Ovary (tissue), 10 donors: ENCODE measurements at places on chromosomes 5 and 9. TPM values are rescaled to one million over a fixed set of nuclear protein-coding genes. Genes with fewer than 3 reads are reported as not detected.

GRCh38 chr5:92836855-92837755 is 743.9 kb downstream of the NR2F1-AS1 start:
- DNase-seq: no peak

Gene PCDHGA2
- 7.9 TPM for total RNA-seq

Gene CARD9
- 2.8 TPM for total RNA-seq

GRCh38 chr5:78328585-78329173 is 31.7 kb upstream of the SCAMP1 start:
- DNase-seq: no peak

DNA sequence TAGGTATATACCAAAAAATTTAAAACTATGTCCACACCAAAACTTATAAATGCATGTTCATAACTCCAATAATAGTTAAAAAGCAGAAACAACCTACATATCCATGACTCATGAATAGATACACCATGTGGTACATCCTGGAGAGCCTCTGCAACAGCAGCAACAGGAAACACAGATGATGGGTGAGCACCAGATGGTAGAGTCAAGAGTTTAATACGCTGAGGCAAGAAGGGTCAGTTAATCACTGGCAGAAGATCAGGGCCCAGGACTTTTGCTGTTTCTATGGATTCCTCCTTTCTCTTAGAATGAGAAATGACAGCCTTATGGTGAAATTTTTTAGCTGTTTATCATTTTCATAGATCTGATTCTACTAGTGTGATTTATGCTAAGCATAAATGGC is 351.8 kb upstream of the ADAMTSL1 start:
- no peak for DNase-seq

Gene NRG2
- 9.4 TPM for total RNA-seq

DNA sequence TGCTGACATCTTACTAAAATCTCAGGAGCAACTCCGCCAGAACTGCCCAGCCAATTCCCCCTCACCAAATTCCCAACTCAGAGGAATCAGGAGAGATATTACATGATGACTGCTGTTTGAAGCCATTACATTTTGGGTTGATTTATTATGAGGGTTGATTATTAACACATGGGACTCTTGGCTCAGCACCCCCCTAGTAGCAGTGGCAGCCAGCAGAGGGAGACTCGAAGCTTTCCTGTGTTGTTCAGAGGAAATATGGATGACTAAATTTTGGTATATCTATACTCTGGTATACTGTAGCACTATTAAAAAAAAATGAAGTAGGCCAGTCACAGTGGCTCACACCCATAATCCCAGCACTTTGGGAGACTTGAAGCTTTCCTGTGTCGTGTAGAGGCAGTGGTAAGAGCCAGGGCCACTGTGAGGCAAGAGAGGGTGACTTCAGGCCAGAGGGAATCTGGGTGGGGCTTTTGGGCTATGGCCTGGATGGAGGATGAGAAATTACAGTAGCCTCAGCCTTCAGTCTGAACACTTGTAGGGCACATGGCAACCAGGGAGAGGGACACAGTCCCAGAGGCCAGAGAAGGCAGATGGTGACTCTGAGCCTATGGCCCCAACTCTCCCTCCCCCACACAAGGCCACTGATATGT is 111.4 kb downstream of the LHX2 start:
- DNase-seq: no peak

GRCh38 chr5:120789918-120790317 is 325.8 kb downstream of the PRR16 start:
- DNase-seq: no peak

- no peak for DNase-seq
These were observed 118.8 kb downstream of the ELAVL2 start for GRCh38 chr9:23707249-23707648.
